CD4-positive, alpha-beta T cell (primary cell): ENCODE measurements at places on chromosomes 3 and 15. TPM values are rescaled to one million over a fixed set of nuclear protein-coding genes. Genes with fewer than 3 reads are reported as not detected.

Gene TERC
- 9.0 TPM for total RNA-seq

DNA sequence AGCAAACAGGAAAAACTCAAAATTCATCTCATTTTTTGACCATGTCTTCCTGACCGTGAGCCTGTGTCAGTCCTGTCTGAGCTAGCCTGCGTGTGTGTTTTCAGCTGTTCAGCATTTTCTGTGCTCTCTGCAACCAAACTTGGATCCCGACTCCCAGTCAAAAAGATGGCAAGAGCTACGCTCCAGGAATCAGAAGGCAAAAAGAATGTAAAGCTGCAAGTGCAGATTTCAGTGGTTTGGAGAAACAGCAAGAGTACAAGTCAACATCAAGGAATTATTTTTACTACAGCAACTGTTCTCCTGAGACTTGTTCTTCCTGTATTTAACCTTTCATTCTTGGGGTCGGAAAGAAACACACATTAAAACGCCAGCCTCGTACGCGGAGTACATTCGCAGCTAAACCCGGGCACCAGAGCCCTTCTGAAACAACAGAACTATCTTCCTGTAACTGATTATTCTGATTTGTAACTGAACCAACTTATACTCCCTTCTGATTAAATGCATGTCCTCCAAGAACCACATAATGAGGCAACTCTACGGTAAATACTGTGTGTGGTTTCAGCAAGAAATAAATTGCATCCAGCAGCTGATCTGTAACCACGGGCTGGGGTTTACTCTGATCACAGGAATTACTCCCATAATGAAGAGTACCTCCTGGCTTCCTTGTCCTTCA is 107.4 kb downstream of the LRIG1 start:
- H3K27me3 ChIP-seq: no peaks in the 10 kb centered on the region
- H3K4me1 ChIP-seq: peaks cover 31% of the 10 kb centered on the region
- H3K4me3 ChIP-seq: peak overlapping the region; percentile 58
- H3K27ac ChIP-seq: peak overlapping the region; percentile 74
- peaks cover 38% of the 10 kb centered on the region for H3K36me3 ChIP-seq
- DNase-seq: no peak

Gene CDHR4
- 0.17 TPM for total RNA-seq

Gene CCNB2
- 0.85 TPM for total RNA-seq

DNA sequence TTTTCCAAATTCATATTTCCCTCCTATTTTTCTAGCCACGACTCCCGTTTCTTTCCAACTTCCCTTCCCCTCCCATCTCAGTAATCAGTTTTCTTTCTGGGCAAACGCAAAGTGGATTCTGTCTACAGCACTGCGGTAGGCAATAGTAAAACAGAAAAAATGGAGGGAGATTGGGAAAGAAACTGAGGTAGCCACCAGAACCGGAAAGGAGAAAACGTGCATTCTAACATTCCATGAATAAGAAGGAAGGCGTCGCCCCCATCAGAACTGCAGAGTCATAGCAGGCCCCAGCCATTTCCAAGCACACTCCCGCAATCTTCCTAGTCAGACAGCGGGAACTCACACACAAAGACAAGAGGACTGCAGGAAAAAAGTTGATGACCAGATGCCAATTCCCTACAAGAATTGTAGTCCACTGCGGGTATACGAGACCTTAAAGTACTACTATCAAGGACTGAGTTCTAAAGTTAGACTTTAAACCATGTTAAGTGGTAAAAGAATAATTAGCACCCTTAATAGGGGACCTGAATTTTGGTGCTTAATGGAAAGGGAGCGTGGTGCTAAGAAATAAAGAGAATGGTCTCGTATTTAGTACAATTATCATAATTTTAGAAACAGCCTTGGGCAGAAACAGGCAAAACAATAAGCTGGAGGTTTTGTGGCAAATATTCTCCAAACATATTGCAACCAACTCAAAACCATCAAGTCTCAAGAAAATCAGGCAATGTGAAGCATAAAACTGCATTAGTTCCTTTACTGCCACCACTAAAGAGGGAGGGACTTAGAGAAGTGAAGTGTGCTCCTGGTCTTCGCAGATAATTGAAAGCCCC is 1.4 kb downstream of the PFN2 start:
- peak overlapping the region; percentile 53 for H3K4me3 ChIP-seq
- H3K4me1 ChIP-seq: peaks cover 13% of the 10 kb centered on the region
- H3K36me3 ChIP-seq: no peaks in the 10 kb centered on the region
- H3K27me3 ChIP-seq: peaks cover 3% of the 10 kb centered on the region
- DNase-seq: no peak
- H3K27ac ChIP-seq: no peak overlapping the region

GRCh38 chr3:144308396-144308795 is 336.8 kb downstream of the DIPK2A start:
- no peak overlapping the region for H3K27ac ChIP-seq
- no peaks in the 10 kb centered on the region for H3K4me1 ChIP-seq
- no peaks in the 10 kb centered on the region for H3K36me3 ChIP-seq
- H3K4me3 ChIP-seq: no peak overlapping the region
- DNase-seq: no peak

DNA sequence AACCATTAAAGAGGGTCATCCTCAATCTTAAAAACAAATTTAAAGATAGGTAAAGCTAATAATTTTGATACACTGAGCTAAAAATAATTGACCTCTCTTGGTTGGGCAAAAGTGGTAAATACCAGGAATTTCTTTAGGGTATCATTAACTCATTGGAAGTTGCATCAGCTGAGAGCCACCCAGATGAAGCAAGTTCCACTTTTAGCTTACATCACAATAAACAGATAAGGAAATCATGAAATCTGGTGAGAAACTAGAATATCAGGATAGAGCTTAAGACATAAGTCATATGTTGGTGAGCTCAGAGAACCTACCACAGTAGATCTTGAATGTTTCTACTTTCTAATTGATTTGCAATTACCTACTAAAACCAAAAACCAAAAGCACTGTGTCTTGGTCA is 97.4 kb upstream of the SLC2A2 start:
- peaks cover 88% of the 10 kb centered on the region for H3K36me3 ChIP-seq
- no peak overlapping the region for H3K27ac ChIP-seq
- H3K27me3 ChIP-seq: no peaks in the 10 kb centered on the region
- H3K4me3 ChIP-seq: no peak overlapping the region

Gene ZBED2
- total RNA-seq: 0.11 TPM

DNA sequence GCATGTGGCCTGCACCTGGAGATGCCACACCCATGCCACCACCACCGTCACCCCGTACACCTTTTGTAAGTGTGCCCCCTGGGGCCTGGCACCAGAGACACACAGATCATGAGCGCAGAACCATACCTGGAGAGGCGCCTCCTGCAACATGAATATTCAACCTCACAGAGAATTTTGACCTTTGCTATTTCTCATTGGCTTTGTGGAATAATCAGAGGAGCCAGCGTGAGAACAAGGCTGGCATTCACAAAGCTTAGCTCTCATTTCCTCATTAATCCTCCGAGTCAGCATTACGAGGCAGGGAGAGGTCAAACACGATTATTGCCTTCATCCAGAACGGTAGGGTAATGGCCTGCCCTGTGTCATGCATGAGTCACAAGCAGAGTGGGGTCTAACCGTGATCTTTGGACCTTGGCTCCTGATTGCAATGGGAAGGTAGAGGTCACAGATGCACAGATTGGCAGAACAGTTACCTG is 73.0 kb upstream of the POMGNT2 start:
- no peak for DNase-seq
- H3K27me3 ChIP-seq: no peaks in the 10 kb centered on the region
- H3K36me3 ChIP-seq: no peaks in the 10 kb centered on the region
- H3K4me3 ChIP-seq: no peak overlapping the region
- peaks cover 54% of the 10 kb centered on the region for H3K4me1 ChIP-seq

DNA sequence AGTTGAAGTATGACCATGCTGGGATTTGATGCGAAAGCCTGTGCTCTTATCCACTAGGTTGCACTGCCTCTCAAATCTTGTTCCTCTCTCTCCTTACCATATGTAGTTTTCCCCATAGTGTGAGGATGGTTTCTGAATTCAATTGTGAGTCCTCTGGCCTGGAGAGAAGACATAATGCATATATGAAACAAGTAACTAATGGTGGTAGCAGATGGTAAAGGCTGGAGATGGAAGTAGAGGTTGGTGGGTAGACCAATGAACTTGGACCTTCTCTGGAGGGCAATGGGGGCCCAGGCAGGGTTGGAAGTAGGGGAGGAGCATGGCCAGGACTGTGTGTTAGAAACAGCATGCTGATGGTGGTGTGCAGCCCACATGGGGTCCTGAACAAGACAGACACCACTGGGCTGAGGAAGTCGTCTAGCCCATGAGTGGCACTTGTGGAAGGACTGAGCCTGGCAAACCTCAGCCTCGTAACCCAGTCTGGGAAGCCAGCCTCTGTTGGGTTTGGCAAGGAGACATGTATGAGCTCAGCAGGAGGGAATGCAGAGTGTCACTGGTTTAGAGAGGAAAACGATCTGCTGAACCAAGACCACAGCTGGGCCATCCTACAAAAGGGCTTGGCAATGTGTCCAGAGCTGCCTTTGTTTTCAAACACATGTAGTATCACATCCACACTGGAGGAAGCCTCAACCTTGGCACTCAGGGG is 18.5 kb upstream of the LMCD1 start:
- no peaks in the 10 kb centered on the region for H3K4me1 ChIP-seq
- no peak overlapping the region for H3K27ac ChIP-seq
- H3K36me3 ChIP-seq: no peaks in the 10 kb centered on the region
- DNase-seq: no peak
- no peaks in the 10 kb centered on the region for H3K27me3 ChIP-seq
- no peak overlapping the region for H3K4me3 ChIP-seq

GRCh38 chr15:86916671-86917360 is 837.1 kb downstream of the AGBL1 start:
- no peaks in the 10 kb centered on the region for H3K4me1 ChIP-seq
- no peak for DNase-seq
- H3K36me3 ChIP-seq: no peaks in the 10 kb centered on the region
- peaks cover 9% of the 10 kb centered on the region for H3K27me3 ChIP-seq

Gene CPLX3
- total RNA-seq: 0.16 TPM

GRCh38 chr15:83940136-83940535 is 286.2 kb downstream of the ADAMTSL3 start:
- no peaks in the 10 kb centered on the region for H3K36me3 ChIP-seq
- no peak overlapping the region for H3K4me3 ChIP-seq
- H3K27me3 ChIP-seq: no peaks in the 10 kb centered on the region
- H3K4me1 ChIP-seq: no peaks in the 10 kb centered on the region

Gene ISL2
- total RNA-seq: not detected

DNA sequence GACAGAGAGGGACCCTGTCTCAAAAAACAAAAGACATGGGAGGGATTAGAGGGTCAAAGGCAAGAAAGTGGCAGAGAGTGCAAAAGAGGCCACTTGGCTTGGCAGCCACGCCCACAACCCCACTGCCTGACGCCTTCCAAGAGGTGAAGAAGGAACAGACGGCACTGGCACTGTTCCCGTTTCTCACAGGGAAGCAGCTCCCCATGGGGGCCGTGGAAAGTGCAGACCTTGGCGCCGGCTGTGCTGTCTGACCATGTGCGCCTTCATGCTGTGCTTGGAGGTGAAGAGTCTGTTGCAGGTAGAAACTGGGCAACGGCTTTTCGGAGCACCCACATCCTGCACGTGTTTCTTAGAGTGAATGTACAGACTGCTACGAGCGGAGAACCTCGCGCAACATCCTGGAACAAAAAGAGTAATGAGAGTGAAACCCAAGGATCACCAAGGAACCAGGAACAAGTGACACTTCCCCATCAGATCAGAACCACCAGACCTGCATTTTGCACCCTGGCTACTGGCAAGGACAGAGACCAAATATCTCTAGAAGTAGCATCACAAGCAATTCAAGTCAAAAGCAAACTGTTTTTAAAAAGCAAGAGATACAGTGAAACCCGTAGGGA is 9.7 kb downstream of the ZXDC start:
- peaks cover 97% of the 10 kb centered on the region for H3K36me3 ChIP-seq
- peaks cover 31% of the 10 kb centered on the region for H3K4me1 ChIP-seq
- H3K4me3 ChIP-seq: no peak overlapping the region
- no peaks in the 10 kb centered on the region for H3K27me3 ChIP-seq

- no peaks in the 10 kb centered on the region for H3K27me3 ChIP-seq
- DNase-seq: no peak
- H3K4me1 ChIP-seq: no peaks in the 10 kb centered on the region
- no peaks in the 10 kb centered on the region for H3K36me3 ChIP-seq
- H3K27ac ChIP-seq: no peak overlapping the region
- no peak overlapping the region for H3K4me3 ChIP-seq
Observed at GRCh38 chr15:81751816-81752545, 293.8 kb downstream of the MEX3B start.

- DNase-seq: peak; percentile 37
- no peaks in the 10 kb centered on the region for H3K4me1 ChIP-seq
- H3K4me3 ChIP-seq: no peak overlapping the region
- H3K27me3 ChIP-seq: no peaks in the 10 kb centered on the region
- H3K27ac ChIP-seq: no peak overlapping the region
- peaks cover 29% of the 10 kb centered on the region for H3K36me3 ChIP-seq
Observed at GRCh38 chr15:56174649-56175048, 69.0 kb downstream of the RFX7 start.

GRCh38 chr3:149288655-149289054 is 44.8 kb downstream of the TM4SF18 start:
- H3K27ac ChIP-seq: no peak overlapping the region
- no peaks in the 10 kb centered on the region for H3K27me3 ChIP-seq
- no peaks in the 10 kb centered on the region for H3K36me3 ChIP-seq
- H3K4me3 ChIP-seq: no peak overlapping the region

GRCh38 chr15:71899674-71900073 is 89.3 kb downstream of the NR2E3 start:
- H3K36me3 ChIP-seq: peaks cover 30% of the 10 kb centered on the region
- no peaks in the 10 kb centered on the region for H3K4me1 ChIP-seq
- H3K4me3 ChIP-seq: no peak overlapping the region
- no peaks in the 10 kb centered on the region for H3K27me3 ChIP-seq
- H3K27ac ChIP-seq: no peak overlapping the region
